ENCODE measurements at places on chromosomes 1 and 21. TPM values are rescaled to one million over a fixed set of nuclear protein-coding genes. Genes with fewer than 3 reads are reported as not detected.

The NPHS2 gene
- not detected for total RNA-seq

The GPR153 gene
- total RNA-seq = 16.9 TPM

The NEK2 gene
- 0.35 TPM for total RNA-seq

The NID1 gene
- 60.5 TPM for total RNA-seq

DNA sequence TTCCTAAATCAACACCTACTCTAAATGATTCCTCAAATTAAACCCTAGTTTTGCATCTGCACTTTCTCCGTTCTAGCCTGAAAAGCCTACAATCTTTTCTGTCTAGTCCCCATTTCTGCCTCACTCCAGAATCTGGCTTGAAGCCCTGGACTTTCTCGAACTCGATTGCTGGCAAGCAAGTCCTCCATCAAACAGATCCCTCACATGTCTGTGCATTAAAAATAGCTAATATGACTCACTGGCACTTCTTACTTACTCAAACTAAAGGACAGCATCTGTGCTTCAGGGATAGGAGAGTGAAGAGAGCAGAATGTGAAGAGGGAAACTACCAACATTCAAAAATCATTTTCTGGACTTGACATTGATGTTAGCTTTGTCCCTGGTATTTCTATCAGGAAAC is 51.8 kb upstream of the CXADR start:
- DNase-seq = no peak
- H3K4me3 ChIP-seq = no peak overlapping the region
- H3K27me3 ChIP-seq = no peaks in the 10 kb centered on the region
- no peak overlapping the region for H3K27ac ChIP-seq

GRCh38 chr21:22409571-22409970 is 1411.4 kb downstream of the NCAM2 start:
- no peaks in the 10 kb centered on the region for H3K27me3 ChIP-seq
- H3K36me3 ChIP-seq = no peaks in the 10 kb centered on the region
- no peak overlapping the region for H3K4me3 ChIP-seq
- H3K4me1 ChIP-seq = no peaks in the 10 kb centered on the region
- H3K27ac ChIP-seq = no peak overlapping the region

- H3K4me1 ChIP-seq = peaks cover 67% of the 10 kb centered on the region
- no peaks in the 10 kb centered on the region for H3K36me3 ChIP-seq
- no peaks in the 10 kb centered on the region for H3K27me3 ChIP-seq
- no peak for DNase-seq
Observed at GRCh38 chr1:203672346-203672745, 45.7 kb downstream of the ATP2B4 start.

- no peak overlapping the region for H3K4me3 ChIP-seq
- H3K27ac ChIP-seq = no peak overlapping the region
- no peaks in the 10 kb centered on the region for H3K36me3 ChIP-seq
- H3K27me3 ChIP-seq = no peaks in the 10 kb centered on the region
- peaks cover 22% of the 10 kb centered on the region for H3K4me1 ChIP-seq
- no peak for DNase-seq
Observed at GRCh38 chr1:26016953-26017545, 4.5 kb upstream of the EXTL1 start.

DNA sequence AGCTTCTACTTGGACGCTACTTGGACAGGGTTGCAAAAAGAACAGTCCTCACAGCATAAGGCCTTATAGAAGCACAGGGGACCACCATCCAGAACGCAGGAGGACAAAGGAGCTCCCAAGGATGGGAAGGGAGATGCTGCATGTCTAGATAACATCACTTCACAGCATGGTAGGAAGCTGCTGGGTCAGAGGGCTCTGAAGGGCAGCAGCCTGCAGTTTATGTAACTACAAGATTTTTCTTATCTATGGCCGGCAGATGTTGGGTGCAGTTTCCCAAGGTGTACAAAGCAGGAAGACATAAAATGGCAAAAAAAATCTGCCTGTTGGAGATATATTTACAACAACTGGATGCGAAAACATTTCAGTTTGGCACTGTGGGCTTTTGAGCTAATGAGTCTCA is 45.3 kb upstream of the SLC5A9 start:
- H3K27me3 ChIP-seq = no peaks in the 10 kb centered on the region
- H3K4me1 ChIP-seq = no peaks in the 10 kb centered on the region
- DNase-seq = no peak
- no peak overlapping the region for H3K27ac ChIP-seq
- H3K36me3 ChIP-seq = no peaks in the 10 kb centered on the region

DNA sequence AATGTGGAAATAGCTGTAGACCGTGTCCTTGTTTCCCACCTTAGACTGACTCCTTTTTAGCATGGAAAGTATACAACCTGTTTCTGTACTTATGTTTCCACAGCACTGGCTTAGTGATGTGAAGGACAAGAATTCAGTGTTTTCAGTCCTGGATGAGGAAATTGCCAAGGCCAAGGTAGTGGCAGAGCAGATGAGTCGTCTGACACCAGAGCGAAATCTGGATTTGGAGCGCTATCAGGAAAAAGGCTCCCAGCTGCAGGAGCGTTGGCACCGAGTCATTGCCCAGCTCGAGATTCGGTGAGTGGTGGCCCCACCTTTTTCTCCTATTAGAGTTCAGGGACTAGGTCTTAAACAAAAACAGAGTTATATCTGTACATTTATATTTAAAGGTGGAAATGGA is 112.6 kb downstream of the MACF1 start:
- H3K4me3 ChIP-seq = no peak overlapping the region
- no peaks in the 10 kb centered on the region for H3K4me1 ChIP-seq
- no peak overlapping the region for H3K27ac ChIP-seq

GRCh38 chr1:100506217-100506616 is 31.7 kb upstream of the GPR88 start:
- DNase-seq = no peak
- H3K27ac ChIP-seq = no peak overlapping the region
- no peaks in the 10 kb centered on the region for H3K27me3 ChIP-seq
- H3K4me3 ChIP-seq = no peak overlapping the region

- no peak for DNase-seq
- H3K27ac ChIP-seq = no peak overlapping the region
- no peak overlapping the region for H3K4me3 ChIP-seq
- H3K36me3 ChIP-seq = no peaks in the 10 kb centered on the region
Observed at GRCh38 chr1:229751610-229752009, 125.6 kb downstream of the URB2 start.

DNA sequence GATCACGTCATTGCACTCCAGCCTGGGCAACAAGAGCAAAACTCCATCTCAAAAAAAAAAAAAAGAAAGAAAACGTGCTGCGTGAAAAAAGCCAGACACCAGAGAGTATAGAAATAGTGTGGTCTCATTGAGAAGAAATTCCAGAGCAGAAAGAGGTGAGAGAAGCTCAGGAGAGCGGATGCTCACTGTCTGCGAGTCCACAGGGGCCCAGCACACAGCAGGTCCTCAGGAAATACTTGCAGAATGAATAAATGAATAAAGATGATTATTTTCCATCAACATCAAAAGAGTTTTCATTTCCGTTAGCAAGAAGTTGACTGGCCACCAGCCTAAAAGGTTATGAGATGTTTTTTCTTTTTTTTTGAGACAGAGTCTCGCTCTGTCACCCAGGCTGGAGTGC is 14.4 kb downstream of the CASP9 start:
- no peaks in the 10 kb centered on the region for H3K4me1 ChIP-seq
- H3K27me3 ChIP-seq = no peaks in the 10 kb centered on the region
- no peak overlapping the region for H3K4me3 ChIP-seq
- DNase-seq = no peak

DNA sequence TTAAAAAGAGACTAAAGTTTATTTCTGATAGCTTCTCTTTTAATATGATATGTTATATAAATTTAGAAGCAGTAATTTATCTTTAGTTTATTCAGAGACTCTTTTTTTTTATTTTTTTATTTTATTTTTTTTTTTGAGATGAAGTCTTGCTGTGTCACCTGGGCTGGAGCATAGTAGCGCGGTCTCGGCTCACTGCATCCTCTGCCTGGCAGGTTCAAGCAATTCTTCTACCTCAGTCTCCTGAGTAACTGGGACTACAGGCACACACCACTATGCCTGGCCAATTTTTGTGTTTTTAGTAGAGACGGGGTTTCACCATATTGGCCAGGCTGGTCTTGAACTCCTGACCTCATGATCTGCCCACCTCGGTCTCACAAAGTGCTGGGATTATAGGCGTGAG is 89.6 kb downstream of the DISP1 start:
- H3K27me3 ChIP-seq = no peaks in the 10 kb centered on the region
- H3K4me1 ChIP-seq = peaks cover 4% of the 10 kb centered on the region
- no peaks in the 10 kb centered on the region for H3K36me3 ChIP-seq
- H3K4me3 ChIP-seq = no peak overlapping the region
- no peak for DNase-seq
- H3K27ac ChIP-seq = no peak overlapping the region

DNA sequence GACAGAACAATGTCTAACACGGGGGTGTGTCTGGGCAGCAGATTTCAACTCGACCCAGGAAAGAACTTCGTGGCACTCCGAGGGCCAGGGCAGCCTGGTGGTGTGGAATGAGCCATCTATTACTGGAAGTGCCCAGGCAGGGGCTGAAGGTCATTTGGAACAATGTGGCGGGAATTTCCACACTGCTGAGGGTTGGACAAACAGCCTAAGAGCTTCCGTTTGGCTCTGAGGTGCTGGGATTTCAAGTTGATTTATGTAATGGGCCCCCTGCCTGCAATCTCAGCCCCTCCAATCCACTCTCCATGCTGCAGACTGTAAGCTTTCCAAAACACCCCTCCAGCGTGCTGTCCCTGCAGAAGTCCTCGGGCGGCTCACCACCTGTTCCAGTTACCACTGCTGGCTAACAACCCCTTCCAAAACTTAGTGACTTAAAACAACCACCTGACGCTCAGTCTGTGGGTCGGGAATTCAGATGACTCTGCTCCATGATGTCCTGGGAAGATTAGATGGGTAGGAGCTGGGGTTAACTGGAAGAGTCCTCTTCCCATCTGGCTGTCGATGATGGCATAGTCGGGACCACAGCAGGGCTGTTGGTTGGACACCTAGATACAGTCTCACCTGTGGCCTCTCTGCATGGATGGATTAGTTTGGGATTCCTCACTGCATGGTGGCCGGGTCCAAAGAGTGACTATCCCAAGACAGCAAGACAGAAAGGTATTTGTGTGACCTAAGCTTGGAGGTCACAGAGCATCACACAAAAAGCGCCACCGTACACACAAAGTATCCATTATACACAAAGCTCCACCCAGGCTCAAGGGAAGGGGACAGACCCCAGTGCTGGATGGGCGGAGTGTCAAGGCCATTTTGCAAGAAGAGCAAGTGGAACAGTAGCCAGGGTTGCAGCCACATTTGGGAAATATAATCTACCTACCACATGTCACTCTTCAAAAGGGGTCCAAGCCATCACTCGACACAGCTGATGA is 89.7 kb upstream of the IFFO2 start:
- no peak overlapping the region for H3K4me3 ChIP-seq
- peak; percentile 57 for DNase-seq
- peaks cover 14% of the 10 kb centered on the region for H3K27me3 ChIP-seq
- H3K27ac ChIP-seq = no peak overlapping the region
- H3K36me3 ChIP-seq = no peaks in the 10 kb centered on the region

- no peak for DNase-seq
- no peaks in the 10 kb centered on the region for H3K4me1 ChIP-seq
- H3K27me3 ChIP-seq = no peaks in the 10 kb centered on the region
- H3K36me3 ChIP-seq = no peaks in the 10 kb centered on the region
- no peak overlapping the region for H3K27ac ChIP-seq
Observed at GRCh38 chr21:42685036-42685435, 31.6 kb downstream of the PDE9A start.

DNA sequence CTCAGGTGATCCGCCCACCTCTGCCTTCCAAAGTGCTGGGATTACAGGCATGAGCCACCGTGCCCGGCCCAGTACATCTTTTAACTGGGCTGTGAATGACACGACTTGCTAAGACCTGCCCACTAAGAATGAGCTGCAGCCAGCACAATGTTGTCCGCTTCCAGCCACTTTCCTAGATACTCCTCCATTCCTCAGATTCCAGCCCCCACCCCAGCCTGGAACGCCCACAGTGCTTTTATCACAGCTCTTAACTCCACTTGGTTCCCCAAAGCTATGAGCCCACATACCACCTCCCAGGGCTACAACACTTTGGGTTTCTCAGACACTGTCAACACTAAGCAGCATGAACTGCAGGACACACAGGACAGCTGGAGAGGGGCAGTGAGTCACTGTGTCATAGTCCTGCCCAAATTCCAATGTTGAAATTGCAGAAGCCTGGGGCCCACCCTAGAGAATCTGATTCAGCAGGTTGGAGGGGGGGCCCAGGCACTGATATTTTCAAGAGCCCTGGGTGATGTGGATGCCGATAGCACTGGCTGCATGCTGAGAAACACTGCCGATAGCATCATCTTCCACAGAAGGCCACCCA is 58.0 kb downstream of the ACBD3 start:
- H3K4me3 ChIP-seq = no peak overlapping the region
- no peaks in the 10 kb centered on the region for H3K36me3 ChIP-seq
- H3K4me1 ChIP-seq = peaks cover 7% of the 10 kb centered on the region
- H3K27ac ChIP-seq = peak overlapping the region; percentile 81

DNA sequence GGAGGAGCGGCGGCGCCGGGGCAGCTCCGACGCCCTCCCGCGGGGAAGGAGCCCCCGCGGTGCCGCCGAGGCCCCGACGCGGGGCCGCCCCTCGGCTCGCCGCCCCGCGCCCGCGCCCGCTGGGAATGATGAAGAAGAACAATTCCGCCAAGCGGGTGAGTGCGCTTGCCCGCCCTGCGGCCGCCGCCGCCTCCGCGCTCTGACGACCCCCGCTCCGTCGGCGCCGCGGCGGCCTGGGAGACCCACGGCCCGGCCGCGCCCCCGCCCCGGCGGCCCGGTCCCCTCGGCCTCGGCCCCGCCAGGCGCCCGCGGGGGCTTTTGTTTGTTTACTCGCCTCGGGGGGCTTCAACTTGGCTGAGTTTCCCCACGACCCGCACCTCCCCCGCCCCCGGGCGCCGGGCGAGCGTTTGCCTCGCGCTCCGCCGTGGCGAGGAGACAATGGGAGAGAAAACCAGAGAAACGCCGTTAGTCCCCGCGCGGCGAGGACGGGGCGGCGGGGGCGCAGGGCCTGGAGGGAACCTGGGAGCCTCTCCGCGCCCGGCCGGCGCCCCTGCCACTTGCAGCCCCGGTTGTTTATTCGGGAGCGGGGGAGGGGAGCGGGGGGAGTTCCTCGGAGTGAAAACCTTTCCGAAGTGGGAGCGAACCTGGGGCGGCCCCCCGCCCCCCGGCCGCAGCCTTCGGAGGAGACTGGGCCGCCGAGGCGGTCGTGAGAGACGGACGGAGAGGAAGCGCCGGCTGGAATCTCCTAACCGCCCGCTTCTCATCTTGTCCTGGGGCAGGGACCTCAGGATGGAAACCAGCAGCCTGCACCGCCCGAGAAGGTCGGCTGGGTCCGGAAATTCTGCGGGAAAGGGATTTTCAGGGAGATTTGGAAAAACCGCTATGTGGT is 661 bp downstream of the PLEKHO1 start:
- peaks cover 8% of the 10 kb centered on the region for H3K36me3 ChIP-seq
- DNase-seq = peak; percentile 75
- H3K4me1 ChIP-seq = peaks cover 13% of the 10 kb centered on the region
- H3K27me3 ChIP-seq = no peaks in the 10 kb centered on the region

GRCh38 chr1:110185181-110185580 is 24.9 kb upstream of the KCNC4 start:
- H3K27me3 ChIP-seq = peaks cover 28% of the 10 kb centered on the region
- H3K4me3 ChIP-seq = no peak overlapping the region
- no peak for DNase-seq
- H3K27ac ChIP-seq = no peak overlapping the region
- H3K36me3 ChIP-seq = no peaks in the 10 kb centered on the region
- no peaks in the 10 kb centered on the region for H3K4me1 ChIP-seq

All from upper lobe of right lung (tissue), 1 donor.